Activated CD4-positive, alpha-beta memory T cell treated with anti-CD3 and anti-CD28 coated beads, Interleukin-2, amount 10 ng/mL, durations not matched to agents 7 days and 5 days (primary cell): ENCODE measurements at places on chromosomes 2 and 18. TPM values are rescaled to one million over a fixed set of nuclear protein-coding genes. Genes with fewer than 3 reads are reported as not detected.

NAT8 gene
- not detected for total RNA-seq

AQP12B gene
- total RNA-seq = not detected

UNC80 gene
- not detected for total RNA-seq

GRCh38 chr2:177478029-177478428 is 85.5 kb downstream of the AGPS start:
- H3K27me3 ChIP-seq = no peaks in the 10 kb centered on the region
- DNase-seq = no peak
- H3K4me1 ChIP-seq = peaks cover 4% of the 10 kb centered on the region
- H3K36me3 ChIP-seq = peaks cover 53% of the 10 kb centered on the region
- H3K4me3 ChIP-seq = no peak overlapping the region
- no peak overlapping the region for H3K27ac ChIP-seq

- DNase-seq = peak; percentile 9
- H3K27ac ChIP-seq = no peak overlapping the region
- no peak overlapping the region for H3K4me3 ChIP-seq
Observed at GRCh38 chr2:8584174-8585066, 97.4 kb upstream of the ID2 start.

GRCh38 chr2:23626701-23627230 is 241.8 kb downstream of the KLHL29 start:
- no peaks in the 10 kb centered on the region for H3K4me1 ChIP-seq
- H3K27me3 ChIP-seq = no peaks in the 10 kb centered on the region
- H3K27ac ChIP-seq = no peak overlapping the region
- no peaks in the 10 kb centered on the region for H3K36me3 ChIP-seq
- H3K4me3 ChIP-seq = no peak overlapping the region
- DNase-seq = no peak

- DNase-seq = no peak
- no peak overlapping the region for H3K4me3 ChIP-seq
- no peaks in the 10 kb centered on the region for H3K4me1 ChIP-seq
Observed at GRCh38 chr2:105412584-105412983, 13.7 kb upstream of the FHL2 start.

DNA sequence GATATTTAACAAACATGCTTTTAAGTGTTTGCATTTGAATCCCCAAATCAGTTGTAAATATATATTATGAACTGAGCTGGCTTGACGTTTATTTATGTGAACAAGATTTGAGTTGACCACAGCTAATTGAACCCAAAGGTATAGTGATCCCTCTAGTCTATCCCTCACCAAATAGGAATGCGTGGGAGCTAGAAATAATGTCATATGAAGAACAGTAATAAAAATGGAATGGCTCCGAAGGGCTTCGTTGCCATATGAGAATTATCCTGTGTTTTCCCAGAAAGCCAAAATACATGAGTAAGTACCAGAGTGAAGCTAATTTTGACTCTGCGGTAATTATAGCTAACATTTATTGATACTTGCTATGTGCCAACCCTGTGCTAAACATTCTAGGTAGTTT is 142.7 kb downstream of the ADCYAP1 start:
- H3K4me1 ChIP-seq = no peaks in the 10 kb centered on the region
- no peaks in the 10 kb centered on the region for H3K36me3 ChIP-seq
- H3K27ac ChIP-seq = no peak overlapping the region
- no peak for DNase-seq

GRCh38 chr2:204892506-204893255 is 347.4 kb downstream of the PARD3B start:
- DNase-seq = no peak
- no peak overlapping the region for H3K27ac ChIP-seq
- H3K4me3 ChIP-seq = no peak overlapping the region
- H3K4me1 ChIP-seq = peaks cover 2% of the 10 kb centered on the region

DNA sequence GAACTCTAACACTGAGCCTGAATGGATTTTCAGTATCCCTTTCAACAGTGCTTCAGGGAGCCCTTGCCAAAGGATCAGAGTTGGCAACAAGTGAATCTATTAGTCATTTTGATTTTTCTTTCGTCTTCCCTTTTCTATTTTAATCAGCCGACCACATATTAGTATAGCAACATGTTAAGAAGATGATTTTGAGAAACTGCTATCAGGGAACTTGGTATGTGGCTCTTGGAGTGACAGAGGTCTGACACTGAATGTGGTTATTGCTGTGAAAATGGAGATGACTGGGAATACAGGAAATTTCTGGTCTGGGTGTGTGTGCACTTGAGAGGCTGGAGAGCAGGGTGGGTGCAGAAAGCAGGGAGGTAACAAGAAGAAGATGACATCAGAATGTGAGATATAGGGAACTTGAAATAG is 28.7 kb upstream of the IL1RL1 start:
- no peaks in the 10 kb centered on the region for H3K36me3 ChIP-seq
- H3K4me1 ChIP-seq = peaks cover 25% of the 10 kb centered on the region
- DNase-seq = no peak
- H3K27ac ChIP-seq = no peak overlapping the region
- H3K4me3 ChIP-seq = no peak overlapping the region

GRCh38 chr2:129957891-129958290 is 21.6 kb upstream of the RAB6C start:
- no peak overlapping the region for H3K27ac ChIP-seq
- no peaks in the 10 kb centered on the region for H3K4me1 ChIP-seq
- DNase-seq = no peak
- no peak overlapping the region for H3K4me3 ChIP-seq
- no peaks in the 10 kb centered on the region for H3K27me3 ChIP-seq
